ENCODE measurements at places on chromosomes 4 and X.

- peak; percentile 18 for DNase-seq
These were observed 7.2 kb downstream of the GNRHR start for GRCh38 chr4:67746797-67747495.

DNA sequence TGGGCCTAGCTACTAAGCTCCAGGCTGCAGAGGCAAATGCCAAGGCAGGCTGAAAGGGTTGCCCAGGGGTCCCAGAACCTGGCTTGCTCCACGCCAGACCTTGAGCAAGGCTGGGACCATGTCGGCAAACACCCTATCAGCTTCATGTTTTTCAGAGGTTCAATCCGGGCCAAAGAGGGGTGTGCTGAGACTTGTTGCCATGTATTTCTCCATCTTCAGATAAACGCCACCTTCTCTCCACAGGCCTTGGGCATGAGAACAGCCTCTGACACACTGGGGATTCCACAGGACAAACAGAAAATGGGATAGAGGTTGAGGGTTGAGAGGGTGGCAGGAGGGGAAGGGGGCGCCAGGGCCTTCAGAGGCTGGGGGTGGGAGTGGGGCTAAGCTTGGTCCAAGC, 8.6 kb downstream of the PJA1 start:
- DNase-seq: no peak

DNA sequence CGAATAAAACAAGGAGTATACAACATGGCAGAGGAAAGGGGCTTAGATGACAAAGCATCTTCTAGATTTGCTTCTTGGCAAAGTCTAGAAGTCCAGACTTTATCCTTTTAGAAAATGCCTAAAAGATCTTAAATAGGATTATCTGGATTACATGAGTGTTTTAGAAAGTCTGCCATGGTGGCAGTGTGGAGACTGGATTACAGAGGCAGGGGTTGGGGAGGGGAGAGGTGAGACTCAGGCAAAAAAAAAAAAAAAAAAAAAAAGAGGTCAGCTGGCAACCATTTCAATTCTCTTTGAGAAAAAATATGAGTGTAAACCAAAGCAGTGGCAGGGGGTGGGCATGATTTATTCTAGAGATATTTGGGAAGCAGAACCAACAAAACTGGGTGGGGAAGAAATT, 17.4 kb downstream of the ZNF827 start:
- no peak for DNase-seq

GRCh38 chr4:114062499-114062898, 83.1 kb upstream of the ARSJ start:
- no peak for DNase-seq

DNA sequence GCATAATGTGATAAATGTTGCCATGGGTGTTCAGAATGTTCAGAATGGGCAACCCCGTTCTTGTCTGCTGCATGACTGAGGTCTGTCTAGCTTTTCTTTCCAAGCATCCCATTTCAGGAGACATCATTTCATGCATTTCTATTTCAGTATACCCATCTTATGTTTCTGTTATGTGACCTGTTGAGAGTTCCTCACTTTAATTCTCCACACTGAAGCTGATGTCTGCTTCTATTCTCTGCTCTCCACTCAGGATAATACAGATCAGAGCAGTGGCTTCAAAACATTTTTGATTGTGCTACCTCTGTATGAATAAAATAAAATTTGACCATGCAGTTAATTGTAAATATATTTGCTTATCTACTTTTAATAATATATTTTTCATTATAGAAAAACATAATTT, 398.6 kb downstream of the ARHGAP24 start:
- no peak for DNase-seq

DNA sequence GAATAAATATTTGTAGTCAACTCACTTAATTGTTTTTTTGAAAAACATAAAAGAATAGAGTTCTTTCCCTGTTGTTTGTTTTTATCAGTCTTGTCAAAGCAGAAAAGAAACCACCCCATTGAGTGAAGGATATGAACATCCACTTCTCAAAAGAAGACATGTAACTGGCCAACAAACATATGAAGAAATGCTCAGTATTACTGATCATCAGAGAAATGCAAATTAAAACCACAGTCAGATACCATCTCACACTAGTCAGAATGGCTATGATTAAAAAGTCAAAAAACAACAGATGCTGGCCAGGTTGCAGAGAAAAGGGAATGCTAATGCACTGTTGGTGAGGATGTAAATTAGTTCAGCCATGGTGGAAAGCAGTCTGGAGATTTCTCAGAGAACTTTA, 326.1 kb upstream of the EMCN start:
- DNase-seq: no peak

GRCh38 chr4:79492148-79492547, 84.1 kb upstream of the GK2 start:
- no peak for DNase-seq

GRCh38 chr4:118751629-118752323, 66.6 kb downstream of the METTL14 start:
- DNase-seq: no peak

- DNase-seq: no peak
These were observed 103.6 kb upstream of the ADGRG2 start for GRCh38 chrX:19225909-19226308.
